ENCODE measurements at places on chromosomes 12 and 14.

DNA sequence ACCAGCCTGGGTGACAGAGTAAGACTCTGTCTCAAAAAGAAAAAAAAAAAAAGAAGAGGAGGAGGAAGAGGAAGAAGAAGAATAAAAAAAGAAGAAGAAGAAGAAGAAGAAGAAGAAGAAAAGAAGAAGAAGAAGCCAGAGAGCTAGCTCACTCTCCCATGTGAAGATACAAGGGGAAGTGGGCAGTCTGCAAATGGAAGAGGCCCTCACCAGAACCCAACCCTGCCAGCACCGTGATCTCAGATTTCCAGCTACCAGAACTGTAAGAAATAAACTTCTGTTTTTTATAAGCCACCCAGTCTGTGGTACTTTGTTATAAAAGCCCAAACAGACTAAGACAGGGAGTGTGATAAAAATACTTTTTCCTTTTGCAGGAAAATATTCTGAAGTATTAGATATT lies 130.7 kb downstream of the ETNK1 start:
- DNase-seq, result no peak

DNA sequence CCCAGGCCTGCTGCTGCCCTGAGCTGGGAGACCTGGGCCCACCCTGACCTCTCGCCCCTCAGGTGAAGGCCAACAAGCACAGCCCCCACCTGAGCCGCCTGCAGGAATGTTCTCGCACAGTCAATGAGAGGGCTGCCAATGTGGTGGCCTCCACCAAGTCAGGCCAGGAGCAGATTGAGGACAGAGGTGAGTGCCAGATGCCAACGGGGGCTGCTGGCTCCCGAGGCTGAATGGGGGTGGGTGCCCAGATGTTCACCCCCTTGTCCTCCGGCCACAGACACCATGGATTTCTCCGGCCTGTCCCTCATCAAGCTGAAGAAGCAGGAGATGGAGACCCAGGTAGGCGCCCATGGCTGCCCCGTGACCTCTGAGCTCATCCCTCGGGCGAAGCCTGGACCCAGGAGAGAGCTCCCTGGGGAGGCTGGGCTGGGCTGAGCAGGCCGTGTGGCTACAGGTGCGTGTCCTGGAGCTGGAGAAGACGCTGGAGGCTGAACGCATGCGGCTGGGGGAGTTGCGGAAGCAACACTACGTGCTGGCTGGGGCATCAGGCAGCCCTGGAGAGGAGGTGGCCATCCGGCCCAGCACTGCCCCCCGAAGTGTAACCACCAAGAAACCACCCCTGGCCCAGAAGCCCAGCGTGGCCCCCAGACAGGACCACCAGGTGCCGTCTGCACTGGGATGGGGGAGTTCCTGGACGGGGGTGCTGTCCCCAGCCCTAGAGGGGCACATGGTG lies 25.8 kb downstream of the HIP1R start:
- no peak for DNase-seq

GRCh38 chr14:61406198-61406597 lies 84.8 kb downstream of the PRKCH start:
- DNase-seq, result no peak

DNA sequence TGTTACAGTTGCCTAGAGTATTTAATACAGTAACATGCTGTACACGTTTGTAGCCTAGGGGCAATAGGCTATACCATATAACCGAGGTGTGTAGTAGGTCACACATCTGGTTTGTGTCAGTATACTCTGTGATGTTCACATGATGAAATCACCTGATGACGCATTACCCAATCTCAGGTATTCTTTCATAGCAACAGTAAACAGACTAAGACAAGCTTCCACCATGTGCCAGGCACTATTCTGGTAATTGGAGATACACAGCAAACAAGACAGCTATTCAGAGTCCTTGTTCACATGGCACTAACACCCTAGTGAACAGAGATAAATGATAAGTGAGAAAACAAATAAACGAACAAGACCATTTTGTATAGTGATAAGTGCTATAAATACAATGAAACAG lies 3.8 kb upstream of the PDE3A start:
- no peak for DNase-seq

DNA sequence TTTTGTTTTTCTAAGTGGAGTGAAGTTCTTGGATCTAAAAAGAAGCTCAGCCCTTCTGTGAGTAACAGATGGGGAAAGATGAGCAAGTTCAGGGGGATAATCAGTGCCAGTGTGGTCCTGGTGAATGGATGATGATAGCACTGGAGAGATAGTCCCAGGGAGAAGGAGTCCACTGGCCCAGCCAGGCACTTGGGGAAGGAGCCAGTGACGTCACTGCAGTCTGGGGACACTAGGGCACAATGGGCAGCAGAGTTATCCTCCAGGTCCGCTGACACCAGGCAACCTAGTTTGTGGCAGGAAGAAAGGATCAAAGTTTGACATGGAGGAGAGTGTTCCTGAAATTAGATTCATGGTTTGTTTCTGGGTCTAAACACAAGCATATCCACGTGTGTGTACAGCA lies 101.5 kb downstream of the NTF3 start:
- DNase-seq, result no peak

Measured in skeletal muscle cell (primary cell).